Psoas muscle (tissue), 8 donors: ENCODE measurements at places on chromosomes 2 and 18. TPM values are rescaled to one million over a fixed set of nuclear protein-coding genes. Genes with fewer than 3 reads are reported as not detected.

Gene SH2D6
- total RNA-seq = 0.48 TPM

Gene KCNIP3
- 2.0 TPM for total RNA-seq

Gene RPRM
- not detected for total RNA-seq

Gene NRP2
- 2.4 TPM for total RNA-seq

Gene SRBD1
- 4.0 TPM for total RNA-seq

Gene NT5C1B
- total RNA-seq = not detected

Gene TUBA3E
- total RNA-seq = not detected

Gene PMAIP1
- 0.59 TPM for total RNA-seq

GRCh38 chr2:42041377-42042127, 6.3 kb upstream of the PKDCC start:
- peaks cover 4% of the 10 kb centered on the region for H3K4me1 ChIP-seq
- H3K27me3 ChIP-seq = no peaks in the 10 kb centered on the region
- no peak overlapping the region for H3K4me3 ChIP-seq
- H3K36me3 ChIP-seq = no peaks in the 10 kb centered on the region

GRCh38 chr2:161400076-161400475, 16.0 kb upstream of the TBR1 start:
- no peak overlapping the region for H3K4me3 ChIP-seq
- H3K27ac ChIP-seq = no peak overlapping the region
- no peak for DNase-seq
- H3K36me3 ChIP-seq = peaks cover 78% of the 10 kb centered on the region
- no peaks in the 10 kb centered on the region for H3K27me3 ChIP-seq

DNA sequence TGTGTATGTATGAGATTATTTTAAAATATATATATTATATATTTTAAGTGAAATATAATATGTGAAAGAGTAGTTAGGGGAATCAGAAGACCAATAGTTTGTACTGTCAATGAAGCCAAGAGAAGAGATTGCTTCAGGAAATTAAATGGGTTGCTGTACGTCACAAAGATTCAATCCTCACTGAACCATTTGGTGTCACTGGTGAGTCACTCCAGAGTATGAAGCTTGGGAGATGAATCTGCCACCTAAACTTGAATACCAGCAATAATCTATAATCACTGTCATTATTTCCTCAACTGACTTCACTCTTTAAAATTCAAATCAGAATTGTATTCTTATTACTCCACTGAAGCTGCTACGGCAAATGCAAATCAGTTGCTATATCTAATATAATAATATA, 41.9 kb upstream of the SCN9A start:
- DNase-seq = no peak
- no peaks in the 10 kb centered on the region for H3K27me3 ChIP-seq
- H3K4me3 ChIP-seq = no peak overlapping the region

DNA sequence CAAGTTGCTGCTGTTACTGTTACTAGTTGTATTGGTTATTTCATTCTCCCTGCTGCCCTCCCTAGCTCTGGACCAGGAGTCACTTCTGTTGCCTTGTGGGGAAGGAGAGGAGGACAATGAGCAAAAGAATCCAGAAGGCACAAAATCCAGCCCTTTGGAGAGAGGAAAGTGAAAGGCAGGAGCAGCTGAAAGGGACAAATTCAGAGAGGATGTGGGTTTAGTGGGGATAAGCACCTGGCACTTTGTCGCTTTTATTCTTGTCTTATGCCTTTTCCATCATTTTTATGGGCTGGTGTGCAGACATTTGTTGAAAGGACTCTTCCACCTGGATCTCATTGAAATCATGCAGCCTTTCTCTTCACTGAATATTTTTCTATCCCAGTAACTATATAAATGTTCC, 24.3 kb upstream of the LTBP1 start:
- H3K4me3 ChIP-seq = no peak overlapping the region
- H3K27me3 ChIP-seq = no peaks in the 10 kb centered on the region
- no peak overlapping the region for H3K27ac ChIP-seq
- H3K36me3 ChIP-seq = no peaks in the 10 kb centered on the region
- no peaks in the 10 kb centered on the region for H3K4me1 ChIP-seq
- no peak for DNase-seq

DNA sequence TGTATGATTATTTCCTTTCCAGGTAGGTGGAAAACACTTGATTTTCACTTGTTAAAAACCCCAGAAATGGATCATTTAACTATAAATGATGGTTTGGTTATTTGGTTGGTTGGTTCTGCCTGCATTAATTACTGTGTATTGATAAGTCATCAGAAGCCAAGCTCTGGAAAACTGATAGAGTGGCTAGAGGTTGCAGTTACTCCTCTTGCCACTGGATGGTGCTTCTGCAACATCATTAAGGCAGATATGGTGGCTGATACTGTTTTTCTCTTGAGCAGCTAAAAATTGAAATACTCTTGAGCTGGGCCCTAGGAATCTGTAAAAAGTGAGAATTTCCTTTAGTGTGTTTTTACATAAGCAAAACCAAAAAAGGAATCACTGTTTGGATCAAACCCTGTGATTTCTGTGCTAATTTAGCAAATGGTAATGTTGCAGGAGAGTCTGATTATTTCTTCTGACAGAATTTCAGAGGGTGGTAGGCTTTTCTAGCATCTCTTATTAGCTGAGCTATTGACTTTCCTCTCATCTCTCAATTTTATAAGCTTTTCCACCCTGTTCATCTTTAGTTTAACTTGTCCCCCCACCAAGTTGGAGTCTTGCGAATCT, 54.3 kb downstream of the RAB10 start:
- H3K36me3 ChIP-seq = no peaks in the 10 kb centered on the region
- no peaks in the 10 kb centered on the region for H3K27me3 ChIP-seq
- no peak for DNase-seq
- H3K4me1 ChIP-seq = peaks cover 42% of the 10 kb centered on the region
- peak overlapping the region; percentile 70 for H3K27ac ChIP-seq

DNA sequence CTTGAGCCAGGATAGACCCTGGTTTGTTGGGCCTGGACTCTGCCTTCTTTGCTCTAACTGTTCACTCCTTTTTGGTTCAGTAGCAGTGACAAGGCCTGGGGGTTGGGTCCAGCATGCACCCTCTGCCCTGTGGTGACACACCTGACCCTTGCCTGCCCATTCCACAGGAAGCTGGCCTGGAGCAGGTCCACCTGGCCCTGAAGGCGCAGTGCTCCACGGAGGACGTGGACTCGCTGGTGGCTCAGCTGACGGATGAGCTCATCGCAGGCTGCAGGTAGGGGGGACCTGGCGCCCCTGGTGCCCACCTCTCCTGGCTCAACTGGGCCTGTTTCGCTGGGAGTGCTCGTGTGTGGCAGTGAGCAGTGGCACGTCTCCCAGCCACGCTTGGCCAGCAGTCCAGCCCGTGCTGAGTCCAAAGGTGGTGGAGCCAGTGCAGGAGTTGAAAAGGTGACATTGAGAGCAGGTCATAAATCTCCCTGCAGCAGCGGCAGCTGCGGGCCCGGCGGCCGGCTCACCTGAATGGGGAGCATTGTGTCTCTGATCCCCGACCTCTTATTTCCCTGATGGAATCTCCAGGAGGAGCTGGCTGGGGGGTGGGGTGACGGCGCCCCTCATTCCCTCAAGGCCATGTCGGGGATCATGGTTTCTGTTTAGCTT, 102.6 kb downstream of the DYSF start:
- no peak for DNase-seq
- peaks cover 6% of the 10 kb centered on the region for H3K36me3 ChIP-seq

DNA sequence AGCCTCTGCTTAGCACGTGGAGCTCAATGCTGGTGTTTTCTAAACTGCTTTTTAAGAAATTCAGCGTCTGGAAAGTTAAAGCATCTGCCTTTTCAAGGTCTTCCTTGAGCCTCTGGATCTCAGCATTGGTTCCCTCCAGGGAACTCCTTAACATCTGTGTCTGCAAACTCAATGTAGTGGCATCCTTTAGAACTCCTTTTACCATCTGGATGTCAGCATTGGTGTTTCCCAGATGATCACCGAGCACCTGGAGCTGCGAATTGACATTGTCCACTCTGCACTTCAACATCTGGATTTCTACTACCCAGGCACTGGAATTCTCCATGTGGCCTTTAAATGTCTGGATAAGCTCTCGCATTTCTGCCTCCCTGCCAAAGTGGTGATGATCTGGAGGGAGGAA, 3.7 kb downstream of the CLEC4F start:
- no peak for DNase-seq
- no peaks in the 10 kb centered on the region for H3K4me1 ChIP-seq
- H3K4me3 ChIP-seq = no peak overlapping the region

DNA sequence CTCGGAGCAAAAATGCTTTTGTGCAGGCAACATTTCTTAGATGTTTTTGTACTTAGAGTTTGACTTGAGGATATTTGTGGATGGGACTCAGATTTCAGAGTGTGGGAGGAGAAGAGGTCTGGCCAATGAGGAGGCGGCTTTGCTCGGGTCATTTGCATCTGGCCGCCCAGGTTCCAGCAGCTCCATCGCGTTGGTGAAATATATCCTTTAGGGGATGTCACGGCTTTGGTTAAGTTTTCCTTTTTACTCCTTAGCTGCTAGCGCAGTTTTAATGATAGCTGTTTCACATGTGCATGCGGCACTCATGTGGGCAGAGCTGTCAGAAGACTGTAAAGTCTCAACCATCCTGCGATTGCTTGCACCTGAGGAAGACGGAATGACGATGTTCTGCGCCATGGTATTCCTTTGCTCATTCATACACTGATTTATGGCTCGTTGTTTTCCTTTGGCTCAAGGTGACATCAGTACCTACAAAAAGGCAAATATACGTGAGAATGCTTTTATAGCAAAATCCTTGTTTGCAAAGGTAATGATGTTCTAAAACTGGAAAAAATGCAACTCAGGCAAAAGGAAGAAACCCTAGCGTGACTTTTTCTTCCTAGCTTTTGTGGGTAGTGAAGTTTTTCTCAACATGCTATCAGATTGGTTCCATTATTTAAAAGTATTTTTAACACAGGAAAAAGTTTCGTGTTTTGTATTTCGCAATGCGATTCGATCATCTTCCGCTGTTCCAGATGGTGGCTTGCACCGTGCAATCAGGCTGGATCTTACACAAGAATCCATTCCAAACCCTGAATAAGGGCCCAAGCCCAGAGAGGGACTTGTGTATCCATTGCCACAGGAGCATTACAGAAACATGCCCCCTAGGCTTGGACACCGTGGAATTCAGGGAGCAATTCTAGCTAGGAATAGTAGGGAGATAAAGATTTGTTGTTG, 70.5 kb upstream of the ZNF516 start:
- H3K27ac ChIP-seq = peak overlapping the region; percentile 72
- DNase-seq = peak; percentile 70
- H3K4me3 ChIP-seq = peak overlapping the region; percentile 56
- H3K4me1 ChIP-seq = no peaks in the 10 kb centered on the region
- no peaks in the 10 kb centered on the region for H3K27me3 ChIP-seq

DNA sequence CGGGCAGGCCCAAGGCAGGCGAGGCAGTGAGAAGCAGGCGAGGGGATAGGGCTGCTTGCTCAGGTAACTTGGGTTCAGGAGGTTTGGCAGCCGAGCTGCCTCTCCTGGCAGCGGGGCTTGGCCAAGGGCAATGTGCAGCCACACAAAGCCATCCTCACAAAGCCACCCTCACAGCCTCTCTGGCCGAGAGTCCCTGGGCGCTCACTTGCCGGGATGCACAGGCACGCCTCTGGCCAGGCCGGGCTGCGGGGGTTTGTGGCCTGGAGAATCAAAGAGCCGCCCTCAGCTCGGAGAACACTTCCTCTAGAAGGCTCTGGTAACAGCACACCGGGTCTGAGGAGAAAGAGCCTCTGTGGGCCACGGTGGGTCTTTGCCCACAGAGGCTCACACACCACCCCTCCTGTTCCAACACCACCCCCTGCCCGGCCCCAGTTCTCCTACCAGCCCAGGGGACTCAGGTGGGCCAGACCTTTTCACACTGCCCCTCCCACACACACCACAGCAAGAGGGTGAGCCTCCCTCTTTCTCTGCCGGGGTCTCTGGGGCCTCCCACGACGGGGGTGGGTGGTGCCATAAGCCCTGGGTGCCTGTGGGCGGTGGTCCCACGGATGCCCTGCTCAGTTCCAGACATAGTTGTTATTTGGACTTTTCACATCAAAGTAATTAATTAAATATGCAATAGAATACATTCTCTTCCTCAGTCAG, 186.9 kb downstream of the ZFP36L2 start:
- H3K27me3 ChIP-seq = no peaks in the 10 kb centered on the region
- DNase-seq = no peak
- no peak overlapping the region for H3K4me3 ChIP-seq
